Activated naive CD8-positive, alpha-beta T cell treated with anti-CD3 and anti-CD28 coated beads, Interleukin-2, amount 10 ng/mL, durations not matched to agents 7 days and 5 days (primary cell): ENCODE measurements at places on chromosomes 13 and 19.
A peak's percentile ranks its signal among the peaks of the same experiment; 100 is the strongest.

DNA sequence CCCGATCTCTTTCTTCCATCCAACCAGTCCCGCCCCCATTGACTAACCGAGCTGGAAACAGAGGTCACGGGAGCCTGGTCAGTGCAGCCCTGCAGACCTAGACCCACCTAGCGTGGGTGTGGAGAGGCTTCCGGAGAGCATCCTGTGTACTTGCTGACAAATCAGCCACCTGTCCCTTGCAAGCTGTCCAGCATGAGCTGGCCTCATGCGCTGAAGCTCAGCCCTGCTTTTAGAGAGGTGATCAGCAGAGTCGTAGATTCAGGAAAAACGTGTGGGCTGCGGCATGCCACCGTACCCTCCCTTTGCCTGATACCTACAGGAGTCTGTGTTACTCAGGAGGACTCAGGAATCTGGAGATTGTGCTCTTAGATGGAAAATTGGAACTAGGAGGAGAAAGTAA is 80.3 kb upstream of the UQCRFS1 start:
- peaks cover 5% of the 10 kb centered on the region for H3K27me3 ChIP-seq
- H3K4me1 ChIP-seq: peaks cover 3% of the 10 kb centered on the region
- H3K36me3 ChIP-seq: no peaks in the 10 kb centered on the region

DNA sequence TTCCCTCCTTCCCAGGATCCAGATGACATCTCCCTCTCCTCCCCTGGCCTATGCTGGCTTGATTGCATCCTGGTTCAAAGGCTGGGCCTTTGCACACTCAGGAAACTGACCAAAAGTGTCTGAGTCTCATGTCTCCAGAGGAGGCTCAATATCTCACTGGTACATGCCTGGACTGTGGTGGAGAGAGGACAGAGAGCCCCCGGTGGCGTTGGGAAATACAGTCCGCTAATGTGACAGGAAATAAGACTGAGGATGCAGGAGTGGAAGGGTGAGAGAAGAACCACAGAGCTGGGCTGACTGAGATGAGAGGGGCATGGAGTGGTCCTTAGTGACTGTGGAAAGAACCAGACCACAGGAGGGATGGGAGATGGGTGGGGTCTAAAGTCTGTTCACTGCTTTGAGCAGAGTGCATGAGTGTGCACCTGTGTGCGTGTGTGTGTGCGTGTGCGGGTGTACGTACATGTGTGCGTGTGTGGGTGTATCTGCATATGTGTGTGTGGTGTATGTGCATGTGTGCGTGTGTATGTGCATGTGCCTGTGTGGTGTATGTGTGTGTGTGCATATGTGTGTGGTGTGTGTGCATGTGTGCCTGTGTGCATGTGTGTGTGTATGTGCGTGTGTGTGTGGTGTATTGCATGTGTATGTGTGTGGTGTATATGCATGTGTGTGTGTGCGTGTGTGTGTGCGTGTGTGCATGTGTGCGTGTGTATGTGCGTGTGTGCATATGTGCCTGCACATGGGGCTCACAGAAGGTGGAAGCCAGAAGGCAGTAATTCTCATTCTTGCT is 1.9 kb downstream of the SIGLEC5 start:
- H3K4me1 ChIP-seq: no peaks in the 10 kb centered on the region
- no peaks in the 10 kb centered on the region for H3K36me3 ChIP-seq
- peaks cover 20% of the 10 kb centered on the region for H3K27me3 ChIP-seq
- no peak for DNase-seq
- no peak overlapping the region for H3K4me3 ChIP-seq
- no peak overlapping the region for H3K27ac ChIP-seq

GRCh38 chr13:80529734-80530133 is 188.8 kb upstream of the SPRY2 start:
- no peak for DNase-seq
- H3K27ac ChIP-seq: no peak overlapping the region
- H3K4me1 ChIP-seq: no peaks in the 10 kb centered on the region
- H3K4me3 ChIP-seq: no peak overlapping the region

DNA sequence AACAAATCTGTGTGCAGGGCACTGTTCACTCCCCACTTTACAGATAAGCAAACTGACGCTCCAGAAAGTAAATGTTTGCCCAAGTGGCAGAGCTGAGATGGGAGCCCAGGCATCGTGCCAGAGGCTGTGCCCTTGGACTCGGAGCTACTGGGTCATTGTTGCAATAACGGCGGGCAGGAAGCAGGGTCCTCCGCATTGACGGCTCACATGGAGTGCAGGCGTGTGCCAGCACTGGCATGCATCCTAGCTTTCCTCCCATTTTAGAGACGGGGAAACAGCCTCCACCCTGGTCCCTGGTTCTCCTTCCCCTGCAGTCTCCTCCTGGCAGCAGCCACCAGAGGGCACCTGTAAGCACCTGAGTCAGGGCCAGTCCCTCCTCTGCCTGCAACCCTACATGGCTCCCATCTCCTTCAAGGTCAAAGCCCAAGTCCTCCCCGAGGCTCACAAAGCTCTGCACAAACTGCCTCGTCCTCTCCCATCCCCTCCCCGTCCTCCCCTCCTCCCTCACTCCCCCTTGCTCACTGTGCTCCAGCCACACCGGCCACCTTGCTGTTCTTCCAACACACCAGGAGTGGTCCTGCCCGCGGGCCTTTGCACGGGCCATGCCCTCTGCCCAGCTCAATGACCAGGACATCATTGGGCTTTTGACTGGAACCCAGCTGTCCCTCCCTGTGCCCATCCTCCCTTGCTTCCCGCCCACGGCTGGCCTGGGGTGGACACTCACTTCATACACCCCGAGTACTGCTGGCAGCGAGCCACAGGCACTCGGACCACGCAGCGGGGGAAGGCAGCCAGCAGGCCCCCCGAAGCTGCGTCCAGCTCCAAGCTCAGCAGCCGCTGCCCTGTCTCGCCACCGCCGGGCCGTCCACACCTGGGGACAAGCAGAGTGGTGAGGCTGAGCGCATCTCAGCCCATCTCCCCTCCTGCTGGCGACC is 7.7 kb upstream of the LRG1 start:
- no peak overlapping the region for H3K27ac ChIP-seq
- H3K36me3 ChIP-seq: no peaks in the 10 kb centered on the region
- no peak for DNase-seq

DNA sequence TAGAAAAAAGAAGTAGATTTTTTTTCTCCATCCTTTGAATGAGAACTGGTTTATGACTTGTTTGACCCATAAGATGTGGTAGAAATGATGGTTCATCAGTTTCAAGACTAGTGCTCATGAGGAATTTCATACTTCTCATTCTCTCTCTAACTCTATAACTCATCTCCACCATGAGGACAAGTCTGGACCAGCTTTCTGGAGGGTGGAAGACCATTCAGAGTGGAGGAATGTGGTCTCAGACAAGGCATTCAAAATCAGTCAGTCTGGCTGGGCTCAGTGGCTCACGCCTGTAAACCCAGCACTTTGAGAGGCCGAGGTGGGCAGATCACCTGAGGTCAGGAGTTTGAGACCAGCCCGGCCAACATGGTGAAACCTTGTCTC is 3.5 kb upstream of the EID2 start:
- H3K4me1 ChIP-seq: peaks cover 55% of the 10 kb centered on the region
- no peak for DNase-seq
- H3K4me3 ChIP-seq: no peak overlapping the region
- H3K27me3 ChIP-seq: no peaks in the 10 kb centered on the region
- H3K27ac ChIP-seq: no peak overlapping the region

DNA sequence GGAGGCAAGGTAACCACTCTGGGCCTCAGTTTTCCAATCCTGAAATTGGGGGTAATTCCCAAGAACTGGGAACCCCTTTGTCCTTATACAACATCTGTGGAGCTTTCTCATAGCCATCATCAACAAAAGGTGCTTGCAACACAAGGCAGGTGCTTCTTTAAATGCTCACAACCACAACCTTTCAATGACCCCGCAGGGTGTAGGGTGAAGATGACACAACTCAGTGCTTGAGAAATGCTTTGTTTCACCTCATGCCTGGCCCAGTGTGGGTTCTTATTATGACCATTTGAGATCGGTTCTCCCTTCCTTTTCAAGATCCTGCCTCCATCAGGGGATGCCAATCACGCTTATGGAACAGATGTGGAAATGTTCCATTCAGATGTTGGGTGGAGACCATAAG is 8.4 kb downstream of the WIZ start:
- DNase-seq: no peak
- H3K4me1 ChIP-seq: peaks cover 1% of the 10 kb centered on the region
- H3K27me3 ChIP-seq: no peaks in the 10 kb centered on the region
- H3K27ac ChIP-seq: no peak overlapping the region
- no peak overlapping the region for H3K4me3 ChIP-seq

GRCh38 chr19:49361438-49362047 is 673 bp downstream of the TEAD2 start:
- no peak overlapping the region for H3K4me3 ChIP-seq
- H3K36me3 ChIP-seq: no peaks in the 10 kb centered on the region
- no peak for DNase-seq
- H3K4me1 ChIP-seq: peaks cover 12% of the 10 kb centered on the region
- H3K27me3 ChIP-seq: peaks cover 49% of the 10 kb centered on the region

DNA sequence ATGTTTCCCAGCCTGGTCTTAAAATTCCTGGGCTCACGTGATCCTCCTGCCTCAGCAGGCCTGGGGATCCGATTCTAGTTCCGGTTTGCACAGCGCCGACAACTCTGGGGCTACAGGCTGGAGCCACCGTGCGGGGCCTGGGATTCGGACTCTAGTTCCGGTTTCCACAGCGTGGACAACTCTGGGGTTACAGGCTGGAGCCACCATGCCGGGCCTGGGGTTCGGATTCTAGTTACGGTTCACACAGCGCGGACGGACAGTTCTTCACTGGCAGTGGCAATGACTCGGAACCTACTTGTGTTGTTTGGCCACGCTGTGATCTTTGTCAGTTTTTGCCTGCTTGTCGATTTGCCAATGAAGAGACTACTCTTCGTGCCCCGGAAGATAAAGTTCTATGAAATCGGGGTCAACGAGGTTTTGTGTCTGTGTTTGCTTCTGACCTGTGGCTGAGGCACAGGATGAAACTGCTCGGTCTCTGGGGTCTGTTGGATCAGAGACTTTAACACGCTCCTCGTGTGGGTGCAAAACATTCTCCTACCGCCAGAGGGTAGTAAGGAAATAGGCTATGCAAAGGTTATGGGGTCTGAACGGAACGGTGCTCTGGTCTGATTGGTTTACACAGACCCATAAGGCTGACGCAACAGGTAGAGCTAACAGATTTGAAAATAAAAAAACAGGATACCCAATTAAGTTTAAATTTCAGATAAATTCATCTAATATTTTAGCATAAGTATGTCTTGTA is 12.1 kb upstream of the ZSCAN1 start:
- no peaks in the 10 kb centered on the region for H3K27me3 ChIP-seq
- H3K36me3 ChIP-seq: peaks cover 3% of the 10 kb centered on the region
- H3K4me3 ChIP-seq: no peak overlapping the region
- peaks cover 2% of the 10 kb centered on the region for H3K4me1 ChIP-seq
- DNase-seq: no peak

DNA sequence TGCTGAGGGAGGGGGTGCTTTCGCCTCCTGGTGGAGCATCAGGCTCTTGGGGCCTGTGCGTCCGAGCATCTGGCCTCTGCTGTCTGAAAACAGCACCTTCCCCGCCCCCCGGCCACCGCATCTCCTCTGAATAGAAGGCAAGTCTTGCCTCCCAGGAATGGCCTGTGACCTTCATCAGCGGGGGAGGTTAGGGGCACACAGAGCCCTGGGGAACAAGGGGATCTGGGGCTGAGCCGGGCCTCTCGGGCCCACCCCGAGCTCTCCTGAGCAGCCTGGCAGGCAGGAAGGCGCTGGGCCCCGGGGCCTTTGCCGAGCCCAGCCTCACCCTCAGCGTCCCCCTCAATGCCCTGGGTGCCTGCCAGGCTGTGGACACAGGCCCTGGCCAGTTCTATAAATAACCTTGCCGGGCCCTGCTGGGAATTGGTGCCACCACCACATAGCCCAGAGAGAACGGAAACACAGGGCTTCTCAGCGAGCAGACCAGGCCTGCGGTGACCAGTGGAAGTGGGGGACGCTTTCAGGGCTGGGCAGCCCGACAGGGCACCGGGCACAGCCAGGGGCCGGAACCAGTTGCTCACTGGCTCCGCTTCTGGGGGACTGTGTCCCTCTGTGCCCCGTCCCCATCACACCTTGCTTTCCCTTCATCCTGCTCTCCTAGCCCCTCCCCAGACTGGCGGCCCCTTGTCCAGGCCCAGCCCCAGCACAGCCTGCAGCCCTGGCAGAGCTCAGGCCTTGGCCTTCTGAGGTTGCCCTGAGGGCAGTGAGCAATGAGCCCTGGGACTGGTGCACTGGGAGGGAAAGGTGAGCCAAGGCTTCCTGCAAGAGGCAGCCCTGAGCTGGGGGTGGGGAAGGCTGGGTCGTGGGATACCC is 9.5 kb downstream of the STK11 start:
- H3K36me3 ChIP-seq: peaks cover 10% of the 10 kb centered on the region
- DNase-seq: no peak
- H3K4me3 ChIP-seq: no peak overlapping the region
- peaks cover 20% of the 10 kb centered on the region for H3K4me1 ChIP-seq
- H3K27me3 ChIP-seq: no peaks in the 10 kb centered on the region
- H3K27ac ChIP-seq: no peak overlapping the region

DNA sequence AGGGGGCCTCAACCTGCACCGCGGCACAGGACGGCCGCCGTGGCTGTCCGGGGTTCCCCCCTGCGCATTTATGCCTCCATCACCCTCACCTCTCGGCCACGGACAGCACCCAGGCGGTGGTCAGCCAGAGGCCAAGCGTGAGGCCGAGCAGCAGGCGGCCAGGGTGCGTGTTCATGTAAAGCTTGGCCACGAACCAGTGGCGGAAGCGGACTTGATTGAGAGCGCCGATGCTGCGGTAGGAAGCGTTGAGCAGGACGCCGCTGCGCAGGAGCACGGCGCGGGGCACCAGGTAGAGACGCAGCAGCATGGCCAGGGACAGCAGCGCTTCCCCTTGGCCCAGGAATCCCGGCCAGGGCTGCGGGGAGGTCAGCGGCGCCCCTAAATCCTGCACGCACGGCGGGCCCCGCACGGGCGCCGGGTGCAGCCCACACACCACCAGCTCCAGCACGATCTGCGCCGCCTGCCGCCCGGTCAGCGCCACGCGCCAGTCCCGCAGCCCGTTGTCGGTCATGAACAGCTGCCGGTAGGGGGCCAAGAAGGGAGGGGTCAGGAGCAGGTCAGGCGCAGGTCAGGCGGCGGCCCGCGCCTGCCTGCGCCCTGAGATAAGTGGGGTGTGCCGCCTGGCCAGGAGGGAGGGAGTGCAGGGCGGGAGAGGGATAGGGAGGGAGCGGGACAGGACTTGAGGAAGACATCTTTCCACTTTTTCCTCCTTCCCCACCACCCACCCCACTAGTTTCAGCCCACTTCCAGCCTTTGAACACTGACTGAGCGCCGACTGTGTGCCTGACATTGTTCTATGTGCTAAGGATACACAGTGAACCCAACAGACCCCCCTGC is 6.5 kb downstream of the KCNN4 start:
- no peak for DNase-seq
- H3K27me3 ChIP-seq: no peaks in the 10 kb centered on the region
- no peak overlapping the region for H3K4me3 ChIP-seq

- H3K4me1 ChIP-seq: peaks cover 33% of the 10 kb centered on the region
- H3K4me3 ChIP-seq: peak overlapping the region; percentile 95
Observed at GRCh38 chr19:13838435-13839129, 38.4 kb upstream of the NANOS3 start.

DNA sequence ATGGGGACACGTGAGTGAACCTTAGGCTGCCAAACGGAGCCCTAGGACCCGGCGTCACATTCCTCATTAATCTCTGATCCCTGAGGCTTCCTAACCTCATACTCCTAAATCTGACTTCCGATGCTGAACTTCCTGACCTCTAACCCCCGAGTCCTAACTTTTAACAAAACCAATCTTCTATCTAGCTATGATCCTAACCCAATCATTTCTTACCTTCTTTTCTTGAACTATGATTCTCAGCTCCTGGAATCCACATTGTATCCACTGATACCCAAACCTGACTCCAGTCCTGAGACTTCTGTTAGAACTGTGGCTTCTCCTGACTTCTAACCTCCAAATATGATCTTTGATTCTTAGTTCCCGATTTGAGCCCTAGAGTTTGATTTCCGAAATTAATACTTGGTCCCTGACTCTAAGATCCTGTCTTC is 447 bp downstream of the NFKBIB start:
- H3K4me1 ChIP-seq: peaks cover 33% of the 10 kb centered on the region
- no peaks in the 10 kb centered on the region for H3K27me3 ChIP-seq
- peak overlapping the region; percentile 96 for H3K4me3 ChIP-seq
- H3K36me3 ChIP-seq: peaks cover 20% of the 10 kb centered on the region
